Astrocyte (in vitro differentiated cells and primary cell): ENCODE measurements at places on chromosomes 6 and 20. TPM values are rescaled to one million over a fixed set of nuclear protein-coding genes. Genes with fewer than 3 reads are reported as not detected.

BPIFB4 gene
- not detected in 2 replicates for total RNA-seq

SESN1 gene
- 24.0 and 27.3 TPM in 2 replicates for total RNA-seq

OR2B6 gene
- total RNA-seq = not detected in 2 replicates

NKAIN4 gene
- total RNA-seq = 146 and 162 TPM in 2 replicates

ARHGAP18 gene
- total RNA-seq = 38.6 and 43.2 TPM in 2 replicates

RCAN2 gene
- 9.9 and 10.6 TPM in 2 replicates for total RNA-seq

SLC17A9 gene
- 11.6 and 12.4 TPM in 2 replicates for total RNA-seq

DEFB114 gene
- total RNA-seq = not detected in 2 replicates

LKAAEAR1 gene
- 0.34 TPM in 1 of 2 replicates, not detected in the other for total RNA-seq

SSTR4 gene
- total RNA-seq = not detected in 2 replicates

MLN gene
- not detected in 2 replicates for total RNA-seq

COL19A1 gene
- total RNA-seq = 0.10 and 0.18 TPM in 2 replicates

CAGE1 gene
- 0.10 and 0.30 TPM in 2 replicates for total RNA-seq

SYNCRIP gene
- total RNA-seq = 122 and 136 TPM in 2 replicates

ATP6V1G2 gene
- total RNA-seq = 2.6 and 3.4 TPM in 2 replicates

TBP gene
- 14.2 and 19.3 TPM in 2 replicates for total RNA-seq

MMP24 gene
- total RNA-seq = 13.7 and 15.6 TPM in 2 replicates

OOEP gene
- not detected in 2 replicates for total RNA-seq

MEP1A gene
- not detected in 2 replicates for total RNA-seq

SPATS1 gene
- total RNA-seq = not detected in 2 replicates

WFDC10B gene
- total RNA-seq = not detected in 2 replicates

ME1 gene
- total RNA-seq = 34.5 and 38.5 TPM in 2 replicates

SNAP91 gene
- 0.24 and 0.27 TPM in 2 replicates for total RNA-seq

CCDC170 gene
- 0.10 and 0.14 TPM in 2 replicates for total RNA-seq
